ENCODE measurements at places on chromosomes 6 and 20.

- no peak for DNase-seq
These were observed 43.8 kb downstream of the CEP57L1 start for GRCh38 chr6:109139109-109139508.

GRCh38 chr6:39314273-39314795 is at the start of gene KCNK17:
Gene KCNK17 (minus strand): TSS chr6:39314419. CDS start chr6:39314320, 99 bp downstream.
- DNase-seq = no peak

DNA sequence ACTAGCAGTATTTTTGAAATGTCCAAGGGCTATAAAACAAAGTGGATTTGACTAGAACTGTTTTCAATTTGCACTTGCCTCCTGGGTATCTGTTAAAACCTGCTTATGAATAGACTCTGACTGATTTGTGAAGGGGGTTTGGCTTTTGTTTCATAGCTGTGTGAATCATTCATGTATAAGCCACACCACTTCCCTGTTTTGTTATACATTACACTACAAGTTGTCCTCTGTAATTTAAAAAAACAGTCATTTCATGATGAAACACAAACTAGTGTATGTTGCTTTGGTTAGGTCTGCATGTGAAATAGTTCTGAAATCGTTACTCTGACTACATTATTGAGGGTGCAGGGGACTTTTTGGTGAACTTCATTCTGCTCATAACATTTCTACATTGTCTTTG is 121.7 kb downstream of the NKAIN2 start:
- DNase-seq = no peak

DNA sequence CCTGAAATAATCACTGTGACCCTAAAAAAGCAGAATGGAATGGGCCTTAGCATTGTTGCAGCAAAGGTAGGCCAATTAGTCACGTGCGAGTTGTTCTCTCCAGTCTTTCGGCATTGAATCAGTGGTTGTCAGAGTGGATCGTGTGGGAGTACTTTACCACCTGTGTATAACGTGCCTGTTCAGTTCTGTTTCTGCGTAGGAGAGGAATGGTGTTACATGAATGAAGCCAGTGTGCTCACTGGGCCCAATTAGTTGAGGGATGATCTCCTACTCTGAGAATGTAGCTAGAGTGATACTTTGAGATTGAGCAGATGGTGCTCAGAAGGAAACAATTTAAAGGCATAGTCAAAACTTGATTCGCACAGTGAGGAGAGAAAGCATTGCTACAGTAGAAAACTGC is 72.4 kb upstream of the KIF25 start:
- DNase-seq = no peak

- peak; percentile 58 for DNase-seq
These were observed 1005.5 kb upstream of the CITED2 start for GRCh38 chr6:140379919-140380318.

- no peak for DNase-seq
These were observed 49.7 kb downstream of the PROKR2 start for GRCh38 chr20:5267092-5267491.

- no peak for DNase-seq
These were observed 12.6 kb upstream of the SLC17A5 start for GRCh38 chr6:73666393-73666792.

GRCh38 chr6:56835612-56836011 is 119.3 kb upstream of the BEND6 start:
- no peak for DNase-seq

DNA sequence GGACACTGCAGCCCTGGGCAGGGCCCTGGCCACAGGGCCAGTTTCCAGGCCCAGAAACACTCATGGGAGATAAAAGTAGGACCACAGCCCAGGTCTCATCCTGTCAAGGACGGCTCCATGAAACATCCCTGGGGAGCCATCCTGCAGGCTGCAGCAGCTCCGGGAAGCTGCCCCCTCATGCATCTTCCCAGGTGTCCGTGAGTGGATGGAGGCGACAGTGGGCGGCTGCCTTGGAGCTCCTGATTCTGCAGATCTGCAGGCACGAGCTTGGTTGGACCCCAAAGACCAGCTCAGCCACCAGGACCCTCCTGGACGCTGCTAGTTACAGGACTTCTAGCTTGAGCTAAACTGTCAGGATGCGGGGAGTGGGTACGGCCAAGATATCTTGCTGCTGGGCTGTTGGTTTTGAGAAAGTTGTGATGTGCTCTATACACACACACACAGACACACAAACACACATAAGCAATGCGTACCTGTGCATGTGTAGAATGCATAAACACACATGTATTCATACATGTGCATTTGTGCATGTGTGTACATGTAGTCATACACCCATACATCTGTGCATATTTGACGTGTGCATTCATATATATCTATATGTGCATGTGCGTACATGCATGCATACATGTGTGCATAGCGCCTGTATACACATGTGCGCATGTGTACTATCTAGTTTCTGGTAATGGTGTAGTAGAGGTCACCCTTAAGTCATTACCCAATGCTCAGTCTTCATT is 297.8 kb downstream of the TAF4 start:
- DNase-seq = no peak

GRCh38 chr20:56352345-56353055 is 6.3 kb upstream of the FAM210B start:
- DNase-seq = peak; percentile 28

DNA sequence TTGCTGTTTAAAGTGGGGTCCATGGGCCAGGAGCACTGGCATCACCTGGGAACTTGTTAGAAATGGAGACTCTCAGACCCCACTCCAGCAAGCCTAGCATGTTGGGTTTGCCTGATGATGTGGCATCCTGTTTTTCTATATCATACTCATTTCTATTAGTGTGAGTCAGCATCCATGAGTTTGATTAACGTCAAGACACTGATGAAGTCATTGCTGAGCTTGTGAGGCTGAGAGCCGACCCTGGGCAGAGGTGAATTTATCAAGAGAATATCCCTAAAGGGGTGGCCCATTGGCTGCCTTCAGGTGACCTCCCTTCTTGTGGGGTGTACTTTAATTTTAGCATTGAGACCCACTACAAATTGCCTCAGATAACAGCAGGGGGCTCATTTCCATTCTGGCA is 43.4 kb upstream of the RNF144B start:
- no peak for DNase-seq

DNA sequence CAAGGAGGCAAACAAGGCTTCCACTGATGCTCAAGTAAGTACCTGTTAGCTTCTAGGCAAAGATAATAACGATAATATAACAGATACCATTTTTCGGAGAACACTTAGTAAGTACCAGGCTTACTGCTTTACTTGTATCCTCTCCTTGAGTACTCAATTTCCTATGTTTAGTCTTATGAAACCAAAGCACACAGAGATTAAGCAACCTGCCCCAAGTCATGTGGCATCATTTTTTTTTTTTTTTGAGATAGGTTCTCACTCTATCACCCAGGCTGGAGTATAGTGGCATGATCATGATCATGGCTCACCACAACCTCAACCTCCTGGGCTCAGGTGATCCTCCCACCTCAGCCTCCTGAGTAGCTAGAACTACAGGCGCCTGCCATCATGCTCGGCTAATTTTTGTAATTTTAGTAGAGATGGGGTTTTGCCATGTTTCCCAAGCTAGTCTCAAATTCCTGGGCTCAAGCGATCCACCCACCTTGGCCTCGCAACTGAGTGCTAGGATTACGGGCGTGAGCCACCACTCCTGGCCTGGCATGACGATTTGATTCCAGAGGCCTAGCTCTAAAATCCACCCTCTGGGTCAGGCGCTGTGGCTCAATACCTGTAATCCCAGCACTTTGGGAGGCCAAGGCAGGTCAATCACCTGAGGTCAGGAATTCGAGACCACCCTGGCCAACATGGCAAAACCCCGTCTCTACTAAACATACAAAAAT is 14.0 kb downstream of the SPAG4 start:
- no peak for DNase-seq

GRCh38 chr6:150919938-150920337 is 54.4 kb downstream of the MTHFD1L start:
- DNase-seq = no peak

DNA sequence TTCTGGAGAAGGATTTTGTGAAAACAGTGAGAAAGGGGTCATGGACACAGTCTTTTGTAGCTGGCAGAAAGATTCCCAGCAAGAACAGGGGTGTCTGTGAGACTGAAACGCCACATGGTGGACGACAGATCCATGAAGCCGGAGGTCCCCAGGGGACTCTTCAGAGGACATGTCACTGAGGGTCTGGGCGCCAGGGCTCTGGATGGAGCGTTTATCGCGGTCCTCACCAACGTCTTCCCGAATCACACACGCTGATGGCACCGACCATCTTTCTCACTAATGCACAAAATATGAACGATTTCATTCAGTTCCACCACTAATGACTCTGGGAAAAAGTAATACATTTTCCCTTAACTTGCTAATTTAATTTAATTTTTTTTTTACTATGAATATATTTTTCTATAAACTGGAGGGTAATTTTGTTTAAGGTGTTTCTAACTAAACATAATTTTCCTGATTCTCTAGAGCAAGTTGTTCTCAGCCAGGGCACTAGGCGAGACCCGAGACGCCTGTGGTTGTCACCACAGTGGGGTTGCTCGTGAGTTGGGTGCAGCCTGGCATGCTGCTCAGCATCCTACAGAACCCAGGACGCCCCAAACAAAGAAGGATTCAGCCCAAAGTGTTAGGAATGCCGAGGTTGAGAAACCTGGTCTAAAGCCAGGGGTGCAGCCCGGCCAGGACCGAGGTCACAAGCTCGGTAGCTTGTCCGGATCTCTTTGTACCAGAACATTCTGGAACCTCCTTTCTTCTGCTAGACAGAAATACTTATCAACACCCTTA is 306.2 kb downstream of the TAF4 start:
- DNase-seq = no peak

- no peak for DNase-seq
These were observed 378.7 kb upstream of the SOX4 start for GRCh38 chr6:21214738-21215448.
